ENCODE measurements at places on chromosomes 6 and 20.

GRCh38 chr6:101296169-101296960 is 97.1 kb upstream of the GRIK2 start:
- DNase-seq: no peak

- no peak for DNase-seq
Measured at GRCh38 chr6:142011156-142011555, 121.6 kb upstream of the GJE1 start.

GRCh38 chr20:55974491-55975202 is 30.7 kb downstream of the CBLN4 start:
- no peak for DNase-seq

DNA sequence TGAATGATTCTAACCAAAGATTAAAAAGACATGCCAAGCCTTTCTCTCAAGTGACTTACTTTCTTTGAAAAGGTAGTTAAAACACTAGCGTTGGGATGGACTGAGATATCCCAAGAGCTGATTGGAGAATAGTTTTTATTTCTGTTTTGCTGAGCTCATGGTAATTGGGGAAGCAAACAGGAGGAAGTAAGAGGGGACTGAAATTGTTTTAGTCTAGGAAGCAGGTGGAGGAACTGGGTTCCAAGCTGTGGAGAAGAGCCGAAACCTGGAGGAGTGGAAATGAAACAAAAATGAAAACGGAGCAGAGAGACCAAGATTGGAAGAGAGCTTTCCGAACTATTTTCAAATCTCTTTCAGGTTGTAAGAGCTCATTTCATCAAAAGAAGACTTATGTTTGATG is 59.9 kb upstream of the TENT5A start:
- DNase-seq: no peak

DNA sequence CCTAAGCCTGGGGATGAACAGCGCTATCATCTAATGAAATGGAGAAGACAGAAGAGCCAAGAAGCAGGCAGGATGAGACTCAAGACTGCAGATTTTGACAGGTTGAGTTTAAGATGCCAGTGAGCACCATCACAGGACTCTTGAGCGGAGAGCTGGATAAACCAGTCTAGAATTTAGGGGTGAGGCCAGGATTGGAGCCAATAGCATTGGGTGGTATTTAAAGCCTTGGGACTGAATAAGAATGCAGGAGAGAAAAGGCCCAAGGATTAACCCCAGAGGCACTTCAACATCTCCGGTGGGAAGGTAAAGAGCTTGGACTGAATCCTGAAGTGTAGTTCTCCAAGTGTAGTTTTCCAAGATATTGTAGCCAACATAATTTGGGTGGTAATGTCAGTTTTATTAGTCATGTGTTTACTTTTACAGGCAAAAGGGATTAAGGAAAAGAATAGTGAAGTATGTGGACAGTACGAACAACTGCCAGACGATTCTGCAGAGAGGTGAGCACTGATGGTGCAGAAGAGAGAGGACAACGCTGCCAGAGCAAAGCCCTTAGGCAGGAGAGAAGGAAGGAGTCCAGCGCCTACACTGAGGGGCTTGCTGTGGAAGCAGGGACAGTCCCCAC is 85.2 kb downstream of the DTNBP1 start:
- no peak for DNase-seq

Measured in stimulated activated naive CD8-positive, alpha-beta T cell treated with anti-CD3 and anti-CD28 coated beads, Interleukin-15, Interleukin-2, amounts not matched to agents 100 U/mL and 50 U/mL, for 24 hours (primary cell).